ENCODE measurements at places on chromosomes 16 and 17.

GRCh38 chr17:44559634-44560554 is 2.6 kb downstream of the FZD2 start:
- DNase-seq, result no peak

DNA sequence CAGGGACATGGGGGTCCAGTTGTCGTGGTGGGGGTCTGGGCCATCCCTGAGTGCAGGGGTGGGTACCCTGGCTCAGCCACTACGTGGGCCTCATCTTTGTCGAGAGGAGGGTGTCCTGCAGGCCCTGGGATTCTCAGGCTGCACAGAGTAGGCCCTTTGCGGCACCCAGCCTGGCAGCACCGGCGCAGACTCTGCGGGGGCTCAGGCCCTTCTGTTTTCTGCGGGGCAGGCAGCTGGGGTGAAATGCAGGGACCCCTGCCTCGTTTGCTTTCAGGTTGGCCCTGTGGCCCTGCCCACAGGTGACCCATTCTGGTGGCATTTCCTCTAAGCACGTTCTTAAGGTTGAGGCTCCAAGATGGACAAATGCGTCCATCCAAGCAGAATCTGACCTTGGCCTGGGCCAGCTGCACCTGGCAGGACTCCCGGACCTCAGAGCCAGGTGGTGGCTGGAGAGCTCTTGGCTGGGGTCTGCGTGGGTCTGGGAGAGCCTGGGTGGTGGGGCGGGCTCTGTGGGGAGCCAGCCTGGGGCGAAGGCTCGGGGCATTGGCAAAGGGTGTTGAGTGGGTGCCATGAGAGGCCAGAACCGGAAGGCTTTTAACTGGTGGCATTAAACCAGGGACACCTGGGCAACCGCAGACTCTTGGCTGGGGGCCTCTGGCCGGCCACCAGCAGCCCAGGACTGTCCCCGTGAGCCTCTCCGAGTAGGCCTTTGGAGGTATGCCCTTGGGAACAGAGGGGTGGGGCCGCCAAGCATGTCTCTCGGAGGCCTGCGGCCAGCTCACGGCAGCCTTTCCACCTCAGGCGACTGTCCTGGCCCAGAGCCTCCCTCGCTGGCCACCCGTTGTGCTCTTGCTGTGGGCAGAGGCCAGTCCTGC is 16.9 kb downstream of the PRSS27 start:
- DNase-seq, result peak; percentile 47

DNA sequence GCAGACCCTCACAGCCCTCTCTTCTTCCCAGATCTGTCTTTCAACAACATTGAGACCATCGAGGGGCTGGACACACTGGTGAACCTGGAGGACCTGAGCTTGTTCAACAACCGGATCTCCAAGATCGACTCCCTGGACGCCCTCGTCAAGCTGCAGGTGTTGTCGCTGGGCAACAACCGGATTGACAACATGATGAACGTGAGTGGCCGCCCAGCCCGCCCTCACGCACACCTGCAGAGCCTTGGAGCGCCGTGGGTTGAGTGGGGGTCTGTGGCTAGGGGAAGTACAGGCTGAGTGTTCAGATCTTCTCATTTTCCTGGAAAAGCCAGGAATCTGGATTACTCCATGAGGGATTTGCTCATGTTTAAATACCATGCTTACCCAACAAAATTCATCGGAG is 15.2 kb downstream of the DRC3 start:
- no peak for DNase-seq

- no peak for DNase-seq
Observed at GRCh38 chr16:22373662-22374310, 633 bp downstream of the CDR2 start.

DNA sequence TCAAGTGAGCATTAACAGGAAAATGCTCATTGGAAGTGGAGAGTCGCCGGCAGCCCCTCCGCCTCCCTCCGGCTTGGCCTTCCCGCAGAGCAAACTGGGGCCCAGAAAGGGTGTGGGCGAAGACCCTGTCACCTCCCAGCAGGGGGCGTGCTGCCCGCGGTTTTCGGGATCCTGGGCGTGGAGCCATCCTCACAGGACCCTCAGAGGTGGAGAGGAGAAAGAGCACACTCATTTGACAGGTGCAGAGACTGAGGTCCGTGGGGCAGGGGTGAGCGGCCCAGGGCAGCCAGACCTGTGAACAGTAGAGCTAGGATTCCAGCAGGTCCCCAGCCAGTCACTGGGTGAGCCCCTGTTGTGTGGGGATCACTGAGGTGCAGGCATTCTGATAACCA is 1002.9 kb downstream of the KCNJ18 start:
- no peak for DNase-seq

- DNase-seq, result no peak
Observed at GRCh38 chr17:1367351-1367745, 32.7 kb downstream of the YWHAE start.

- no peak for DNase-seq
Observed at GRCh38 chr16:74199842-74200124, 96.8 kb upstream of the PSMD7 start.

GRCh38 chr16:57426356-57426755 is 20.8 kb downstream of the CIAPIN1 start:
- no peak for DNase-seq

DNA sequence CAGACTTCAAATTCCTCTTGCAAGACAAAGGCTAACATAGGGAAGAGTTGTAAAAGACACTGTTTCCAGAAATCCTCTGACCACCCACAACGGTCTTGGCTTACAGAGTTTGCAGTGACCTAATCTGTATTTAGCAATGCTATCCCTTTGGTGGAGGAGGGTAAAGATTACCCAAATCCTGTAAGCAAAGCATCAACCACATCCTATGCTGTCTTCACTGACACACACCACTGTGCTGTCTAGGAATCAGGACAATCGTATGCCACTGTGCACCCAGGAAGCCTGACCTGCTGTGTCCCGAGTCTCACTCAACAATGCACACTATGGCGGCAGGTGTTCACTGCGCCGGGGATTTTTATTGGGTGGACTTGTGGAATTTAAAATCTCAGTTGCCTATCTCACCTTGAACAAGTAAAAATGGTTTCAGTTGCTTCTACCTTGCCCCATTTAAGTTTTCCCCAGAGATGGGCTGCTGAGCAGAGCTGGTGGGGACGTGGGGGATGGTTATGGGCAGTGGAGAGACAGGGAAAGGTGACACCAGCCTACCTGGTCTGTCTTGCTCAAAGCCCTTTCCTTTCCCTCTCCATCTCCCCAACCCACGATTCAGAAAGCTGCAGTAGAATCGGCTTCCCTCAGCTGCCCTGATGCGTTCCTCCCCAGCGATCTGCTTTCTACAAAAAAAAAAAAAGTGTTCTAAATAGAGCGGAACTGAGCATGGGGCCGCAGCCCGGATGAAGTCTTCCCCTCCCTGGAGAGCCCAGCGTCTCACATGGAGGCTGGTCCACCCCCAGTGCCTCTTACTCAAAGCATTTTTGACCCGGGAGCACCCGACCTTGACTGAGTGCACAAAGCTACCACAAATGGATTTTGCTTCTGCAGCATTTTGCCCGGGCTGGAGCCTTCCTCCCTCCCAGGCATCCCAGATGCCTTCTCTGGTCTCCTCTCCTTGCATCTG is 271.5 kb downstream of the SOX9 start:
- DNase-seq, result no peak

DNA sequence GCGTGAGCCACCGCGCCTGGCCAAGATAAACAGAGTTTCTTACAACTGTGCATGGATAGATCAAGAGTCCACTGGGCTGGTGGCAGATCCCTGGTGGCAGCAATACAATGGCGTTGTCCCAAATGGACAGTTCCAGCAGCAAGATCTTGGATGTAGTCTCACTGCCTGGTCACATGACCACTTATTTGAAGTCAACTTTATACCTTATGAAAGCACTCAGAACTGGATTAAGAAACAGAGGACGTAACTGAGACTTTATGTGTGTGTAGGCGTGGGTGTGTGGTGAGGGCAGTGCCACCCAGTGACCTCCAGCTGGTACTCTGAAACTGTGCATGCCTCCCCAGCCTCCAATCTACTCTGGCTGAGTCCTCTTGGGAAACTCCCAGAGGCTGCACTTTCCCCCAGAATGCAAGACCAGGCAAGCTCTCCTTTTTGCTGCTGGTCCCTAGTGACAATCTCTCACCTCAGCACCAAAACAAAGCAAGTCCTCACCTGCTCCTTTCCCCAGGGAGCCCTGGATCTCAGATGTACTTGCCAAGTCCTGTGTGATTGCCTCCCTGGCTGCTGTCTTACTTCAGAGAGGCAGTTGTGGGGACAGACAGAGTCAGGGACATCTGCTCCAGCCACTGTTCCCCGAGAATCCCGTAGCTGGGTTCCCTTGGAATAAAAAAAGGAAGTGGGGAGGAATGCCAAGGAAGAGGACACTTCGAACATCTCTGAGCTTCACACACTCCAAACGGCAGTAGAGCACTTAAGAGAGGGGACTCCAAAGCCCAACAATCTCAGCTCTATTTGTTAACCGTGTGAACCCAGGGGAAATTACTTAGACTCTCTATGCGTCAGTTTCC is 11.7 kb upstream of the ST6GALNAC2 start:
- DNase-seq, result no peak

GRCh38 chr16:55672471-55672870 is 16.7 kb downstream of the SLC6A2 start:
- no peak for DNase-seq

- DNase-seq, result no peak
Observed at GRCh38 chr16:88292007-88292970, 90.5 kb upstream of the ZNF469 start.

GRCh38 chr17:56994009-56994792 is 16.3 kb downstream of the SCPEP1 start:
- DNase-seq, result no peak

DNA sequence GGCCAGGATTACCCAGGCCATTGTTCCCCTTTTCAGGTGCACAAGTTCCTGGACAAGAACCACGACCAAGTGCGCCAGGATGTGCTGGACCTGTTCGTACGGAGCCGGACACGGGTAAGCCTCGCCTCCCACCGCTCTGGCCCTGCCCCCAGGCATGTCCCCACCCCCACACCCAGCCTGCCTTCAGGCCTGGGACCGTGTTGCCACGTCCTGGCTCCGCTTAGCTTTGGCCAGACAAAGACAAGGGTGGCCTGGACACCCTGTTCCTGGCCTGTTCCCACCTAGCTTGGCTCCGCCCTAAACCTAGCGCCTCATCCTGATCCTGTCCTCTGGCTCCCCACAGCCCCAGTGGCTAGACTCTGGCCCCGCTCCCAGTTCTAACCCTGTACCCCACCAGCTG is 30.9 kb downstream of the MYO15A start:
- no peak for DNase-seq

- DNase-seq, result no peak
Observed at GRCh38 chr17:4551141-4551540, 4.0 kb downstream of the MYBBP1A start.

- DNase-seq, result no peak
Observed at GRCh38 chr16:46916980-46917379, 32.8 kb downstream of the GPT2 start.

- no peak for DNase-seq
Observed at GRCh38 chr16:79476580-79476979, 124.0 kb downstream of the MAF start.

GRCh38 chr17:73560661-73561060 is 83.6 kb downstream of the SDK2 start:
- DNase-seq, result no peak

GRCh38 chr17:31318298-31318801 is 3.1 kb downstream of the EVI2A start:
- DNase-seq, result peak; percentile 94

GRCh38 chr16:72989579-72990551 is 58.1 kb downstream of the ZFHX3 start:
- DNase-seq, result no peak

- no peak for DNase-seq
Observed at GRCh38 chr17:62666801-62667591, 39.5 kb downstream of the MRC2 start.

GRCh38 chr16:64311241-64311640 is 810.6 kb downstream of the CDH11 start:
- DNase-seq, result no peak

DNA sequence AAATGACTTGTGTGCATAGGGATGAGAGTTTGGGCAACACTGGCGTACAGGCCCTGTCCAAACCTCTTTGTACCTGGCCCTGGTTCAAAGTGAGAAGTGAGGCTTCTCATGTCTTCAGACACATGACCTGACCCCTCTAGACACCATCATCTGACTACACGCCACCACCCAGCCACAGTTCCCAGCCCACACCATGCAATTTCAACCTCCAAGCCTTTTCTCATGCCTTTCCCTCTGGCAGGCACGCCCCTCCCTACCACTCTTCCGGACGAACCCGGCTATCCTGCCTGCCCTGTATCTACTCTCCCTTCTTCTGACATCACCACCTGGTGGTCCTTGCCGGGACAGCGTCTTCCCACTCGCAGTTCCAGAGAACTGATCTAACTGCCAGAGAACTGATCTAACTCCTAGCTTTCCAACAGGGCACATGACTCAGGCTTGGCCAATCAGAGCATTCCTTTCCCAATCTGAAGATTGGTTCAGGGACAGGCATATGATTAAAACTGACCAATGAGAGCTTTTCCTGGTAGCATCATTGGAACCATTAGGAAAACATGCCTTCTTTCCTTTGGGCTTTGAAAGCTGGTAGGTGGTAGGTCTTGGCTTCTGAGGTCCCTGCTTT is 27.1 kb upstream of the IL21R start:
- peak; percentile 66 for DNase-seq

DNA sequence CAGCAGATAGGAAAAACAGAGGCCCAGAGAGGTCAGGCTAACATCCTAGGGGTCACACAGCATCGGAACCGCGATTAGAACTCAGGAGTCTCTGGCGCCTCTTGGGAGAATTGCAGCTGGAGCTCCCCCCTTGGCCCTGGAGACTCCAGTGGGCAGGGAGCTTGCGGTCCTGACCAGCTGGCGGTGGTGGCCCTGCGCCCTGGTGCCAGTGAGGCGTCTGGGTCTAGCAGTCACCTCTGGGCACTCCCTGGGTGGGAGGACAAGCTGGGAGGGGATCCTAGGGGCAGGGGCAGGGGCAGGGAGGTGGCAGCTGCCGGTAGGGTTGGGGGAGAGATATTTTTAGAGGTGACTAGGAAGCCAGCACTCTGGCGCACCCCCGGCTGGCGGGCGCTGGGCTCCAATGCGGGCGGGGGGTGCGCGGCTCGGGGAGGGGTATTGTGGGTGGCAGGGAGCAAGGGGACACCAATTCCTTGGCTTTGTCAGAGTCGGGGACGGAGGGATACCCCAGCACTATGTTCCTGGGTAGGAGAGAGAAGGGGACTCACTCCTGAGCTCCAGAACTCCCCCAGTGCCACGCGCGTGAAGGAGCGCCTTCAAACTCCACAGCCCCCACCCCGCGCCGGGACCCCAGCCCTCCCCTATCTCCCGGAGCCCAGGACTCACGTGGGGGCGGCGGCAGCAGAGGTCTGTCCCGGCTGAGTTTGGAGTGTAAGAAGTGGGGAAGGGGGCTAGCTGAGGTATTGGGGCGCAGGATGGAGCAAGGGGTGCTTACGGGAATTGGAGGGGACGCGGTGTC is 584 bp downstream of the PHOSPHO1 start:
- DNase-seq, result no peak

DNA sequence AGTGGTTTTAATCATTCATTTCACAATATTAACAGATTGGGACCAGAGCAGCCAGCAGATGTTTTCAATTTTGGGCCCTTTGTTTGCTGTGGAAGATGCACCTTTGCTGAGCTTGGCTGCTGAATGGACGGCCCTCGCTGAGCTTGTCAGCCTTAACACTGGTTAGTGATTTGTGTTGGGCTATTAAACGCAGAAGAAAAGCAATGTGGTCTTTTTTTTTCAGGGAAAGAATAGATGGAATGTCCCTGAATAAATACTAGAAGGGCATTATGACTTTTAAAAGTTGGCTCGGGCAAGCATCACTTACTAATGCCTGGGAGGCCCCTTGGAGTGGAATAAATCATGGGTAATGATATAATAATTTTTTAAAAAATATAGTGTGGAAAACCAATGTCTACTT is 297.0 kb downstream of the MAP2K6 start:
- no peak for DNase-seq

- DNase-seq, result no peak
Observed at GRCh38 chr16:56275076-56275475, 83.8 kb downstream of the GNAO1 start.

All from globus pallidus (tissue), 1 donor.